Uterus (tissue), 4 donors: ENCODE measurements at places on chromosomes 3 and 15. TPM values are rescaled to one million over a fixed set of nuclear protein-coding genes. Genes with fewer than 3 reads are reported as not detected.

DNA sequence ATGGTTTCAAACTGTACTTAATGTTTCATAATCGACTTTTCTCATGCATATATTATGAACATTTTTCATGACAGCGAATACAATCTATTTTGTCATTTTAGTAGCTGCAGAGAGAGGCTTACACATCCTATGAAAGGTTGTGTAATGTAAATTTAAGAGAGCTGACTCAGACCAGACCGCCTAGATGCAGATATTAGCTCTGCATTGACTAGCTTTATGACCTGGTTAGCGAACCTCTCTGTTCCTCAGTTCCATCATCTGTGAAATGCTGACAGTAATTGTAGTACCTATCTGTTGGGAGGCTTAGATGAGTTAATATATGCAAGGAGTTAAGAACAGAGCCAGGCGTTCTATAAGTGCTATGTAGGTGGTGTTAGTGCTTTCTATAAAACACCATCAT, 116.2 kb upstream of the RASGRP1 start:
- no peaks in the 10 kb centered on the region for H3K36me3 ChIP-seq
- H3K27ac ChIP-seq = no peak overlapping the region
- no peaks in the 10 kb centered on the region for H3K4me1 ChIP-seq
- H3K4me3 ChIP-seq = no peak overlapping the region

- peak overlapping the region; percentile 46 for H3K27ac ChIP-seq
- no peak overlapping the region for H3K4me3 ChIP-seq
- peak; percentile 38 for DNase-seq
- no peaks in the 10 kb centered on the region for H3K27me3 ChIP-seq
- no peaks in the 10 kb centered on the region for H3K36me3 ChIP-seq
- no peaks in the 10 kb centered on the region for H3K4me1 ChIP-seq
Observed at GRCh38 chr3:73461547-73461946, 163.2 kb downstream of the PDZRN3 start.

GRCh38 chr15:99433757-99434450, 131.9 kb upstream of the MEF2A start:
- DNase-seq = peak; percentile 7
- H3K36me3 ChIP-seq = no peaks in the 10 kb centered on the region
- no peak overlapping the region for H3K27ac ChIP-seq
- H3K4me3 ChIP-seq = no peak overlapping the region
- H3K4me1 ChIP-seq = no peaks in the 10 kb centered on the region
- H3K27me3 ChIP-seq = no peaks in the 10 kb centered on the region

DNA sequence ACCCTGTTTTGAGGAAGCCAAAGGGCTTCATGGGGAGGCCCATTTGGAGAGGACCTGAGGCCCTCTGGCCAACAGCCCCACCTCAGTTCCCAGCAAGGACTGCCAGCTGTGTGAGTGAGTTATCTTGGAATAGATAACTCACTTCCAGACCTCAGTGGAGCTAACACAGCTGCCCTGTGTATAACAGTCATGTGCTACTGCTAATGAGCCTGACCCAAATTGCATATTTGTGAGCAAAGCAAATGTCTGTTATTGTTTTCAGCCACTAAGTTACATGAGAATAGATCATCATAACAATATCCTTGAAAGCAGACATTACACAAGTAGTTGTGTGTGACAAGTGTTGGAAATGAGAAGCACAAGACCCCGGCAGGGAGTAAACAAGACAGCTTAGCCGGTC, 355.8 kb downstream of the MCTP2 start:
- no peak overlapping the region for H3K27ac ChIP-seq
- DNase-seq = no peak
- H3K27me3 ChIP-seq = no peaks in the 10 kb centered on the region
- H3K36me3 ChIP-seq = no peaks in the 10 kb centered on the region
- H3K4me1 ChIP-seq = no peaks in the 10 kb centered on the region

GRCh38 chr3:98013411-98014267, 21.5 kb downstream of the GABRR3 start:
- DNase-seq = no peak
- no peaks in the 10 kb centered on the region for H3K27me3 ChIP-seq
- H3K27ac ChIP-seq = no peak overlapping the region
- no peaks in the 10 kb centered on the region for H3K36me3 ChIP-seq

GRCh38 chr3:47984075-47984728, 32.0 kb downstream of the MAP4 start:
- DNase-seq = no peak
- H3K27me3 ChIP-seq = no peaks in the 10 kb centered on the region
- no peak overlapping the region for H3K27ac ChIP-seq
- no peaks in the 10 kb centered on the region for H3K4me1 ChIP-seq
- H3K36me3 ChIP-seq = no peaks in the 10 kb centered on the region
- H3K4me3 ChIP-seq = no peak overlapping the region

DNA sequence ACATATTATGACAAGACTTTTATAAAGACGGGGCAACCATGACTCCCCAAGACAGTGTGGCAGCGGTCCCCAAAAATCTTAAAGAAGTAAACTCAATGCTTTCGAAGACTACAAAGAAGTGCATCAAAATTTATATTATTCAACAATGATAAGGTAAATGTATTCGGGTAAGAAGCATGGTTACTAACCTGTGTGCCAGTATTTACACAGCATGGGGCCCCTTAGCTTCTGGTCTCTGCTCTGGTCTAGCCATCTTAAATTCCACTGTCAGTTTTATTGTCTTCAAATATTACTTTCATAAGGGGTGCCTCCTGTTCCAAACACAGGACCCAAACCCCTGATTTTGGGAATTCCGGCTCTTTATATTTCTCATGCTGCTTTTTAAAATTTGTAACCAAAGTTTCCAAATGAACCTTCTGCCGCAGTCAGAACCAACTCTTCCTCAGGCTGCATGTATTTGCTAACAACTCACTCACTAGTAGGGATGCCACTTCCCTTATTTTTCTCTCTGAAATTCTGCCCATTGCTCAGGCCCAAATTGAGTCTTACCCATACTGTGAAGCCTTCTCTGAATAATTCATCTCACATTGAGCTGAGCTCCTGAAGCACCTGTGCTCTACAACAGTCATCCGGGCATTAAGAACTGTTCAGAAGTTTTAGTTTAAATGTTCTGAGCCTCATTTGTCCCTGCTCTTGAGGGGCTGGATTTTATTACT, 1.2 kb downstream of the TTC23 start:
- no peak for DNase-seq
- no peaks in the 10 kb centered on the region for H3K4me1 ChIP-seq
- peak overlapping the region; percentile 61 for H3K4me3 ChIP-seq
- H3K27me3 ChIP-seq = no peaks in the 10 kb centered on the region
- H3K27ac ChIP-seq = peak overlapping the region; percentile 90

DNA sequence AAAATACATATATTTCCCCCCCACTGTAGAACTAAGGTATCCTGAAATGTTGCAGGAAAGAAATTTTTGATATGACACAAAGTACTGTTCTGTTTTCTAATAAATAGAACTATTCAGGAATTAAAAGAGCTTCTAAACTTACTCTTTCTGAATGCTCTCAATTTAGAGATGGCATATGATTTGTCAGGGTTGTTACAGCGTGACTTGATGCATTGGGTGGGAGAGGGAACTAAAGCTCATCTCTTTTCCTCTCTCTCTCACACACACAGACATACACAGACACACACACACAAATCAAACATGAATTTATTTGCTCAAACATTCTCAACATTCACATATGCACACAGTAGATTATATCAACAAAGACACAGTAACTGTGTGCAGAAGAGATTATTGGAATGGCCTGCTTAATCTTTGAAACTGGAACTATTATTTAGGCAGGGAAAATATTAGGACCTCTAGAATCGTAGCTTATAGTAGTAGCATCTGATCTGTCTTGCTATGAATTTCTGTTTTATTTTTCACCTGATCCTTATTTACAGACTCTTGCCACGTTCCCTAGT, 807.4 kb upstream of the GBE1 start:
- no peaks in the 10 kb centered on the region for H3K4me1 ChIP-seq
- no peak overlapping the region for H3K4me3 ChIP-seq
- DNase-seq = no peak

DNA sequence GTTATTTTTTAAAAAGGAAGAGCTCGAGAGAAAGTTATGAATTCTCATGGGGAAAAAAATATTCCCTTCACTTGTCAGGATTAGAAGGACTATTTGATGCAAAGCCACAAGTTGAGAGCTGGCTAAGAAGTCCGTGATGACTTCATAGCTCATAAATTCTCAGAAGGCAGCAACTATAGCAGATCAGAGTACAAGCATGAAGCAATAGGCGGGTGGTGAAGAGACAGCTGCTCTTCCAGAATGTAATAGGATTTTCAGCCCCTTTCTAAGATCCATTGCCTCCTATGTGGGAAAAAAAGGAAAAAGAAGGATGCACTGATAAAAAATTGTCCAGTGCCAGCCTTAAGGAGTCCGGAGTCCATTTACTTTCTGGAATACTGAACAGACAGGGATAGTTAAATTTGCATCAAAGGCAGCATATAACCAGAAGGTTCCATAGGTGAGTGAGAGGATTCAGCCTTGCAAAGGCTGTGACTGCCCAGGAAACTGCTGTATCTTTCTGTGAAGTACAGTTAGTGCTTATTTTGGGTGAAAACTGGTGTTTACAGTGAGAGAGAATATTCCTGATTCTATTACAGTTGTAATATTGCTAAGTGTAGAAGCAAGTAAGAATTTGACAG, 929.5 kb upstream of the ALCAM start:
- H3K27me3 ChIP-seq = no peaks in the 10 kb centered on the region
- DNase-seq = no peak
- no peak overlapping the region for H3K27ac ChIP-seq
- H3K4me3 ChIP-seq = no peak overlapping the region
- no peaks in the 10 kb centered on the region for H3K4me1 ChIP-seq

DNA sequence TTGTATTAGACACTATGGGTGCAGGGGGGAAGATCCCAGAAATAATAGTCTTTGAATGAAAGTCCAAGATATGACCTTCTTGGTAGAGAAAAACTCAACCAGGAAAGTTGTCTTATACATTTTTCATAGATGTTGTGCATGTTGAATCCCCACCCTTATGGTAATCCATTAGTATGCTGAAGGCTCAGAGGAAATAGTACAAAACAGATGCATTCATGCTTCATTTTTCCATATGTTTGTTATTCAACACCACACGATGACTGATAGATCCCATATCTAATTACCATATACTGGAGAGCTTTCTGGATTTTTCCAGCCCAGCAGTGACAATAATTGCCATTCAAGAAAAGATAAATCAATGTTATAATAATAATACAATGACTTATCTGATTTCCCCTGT, 487.4 kb downstream of the FGF12 start:
- no peak overlapping the region for H3K27ac ChIP-seq
- H3K27me3 ChIP-seq = no peaks in the 10 kb centered on the region
- no peaks in the 10 kb centered on the region for H3K36me3 ChIP-seq
- H3K4me3 ChIP-seq = no peak overlapping the region
- no peak for DNase-seq
- H3K4me1 ChIP-seq = no peaks in the 10 kb centered on the region

DNA sequence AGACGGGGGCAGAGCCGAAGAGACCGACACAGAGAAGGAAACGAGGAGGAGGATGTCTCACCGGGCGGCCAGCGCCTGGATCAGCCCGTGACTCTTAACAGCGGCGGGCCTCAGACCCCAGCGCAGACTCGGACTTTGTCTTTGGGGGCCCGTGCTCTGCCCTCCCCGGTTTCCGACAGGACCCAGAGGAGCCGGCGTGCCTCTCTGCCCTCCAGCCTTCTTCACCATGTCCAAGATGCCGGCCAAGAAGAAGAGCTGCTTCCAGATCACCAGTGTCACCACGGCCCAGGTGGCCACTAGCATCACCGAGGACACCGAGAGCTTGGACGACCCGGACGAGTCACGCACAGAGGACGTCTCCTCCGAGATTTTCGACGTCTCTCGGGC, 1.0 kb downstream of the TSC22D2 start:
- peak overlapping the region; percentile 99 for H3K27ac ChIP-seq
- no peaks in the 10 kb centered on the region for H3K27me3 ChIP-seq
- H3K4me1 ChIP-seq = peaks cover 3% of the 10 kb centered on the region
- H3K4me3 ChIP-seq = peak overlapping the region; percentile 95

DNA sequence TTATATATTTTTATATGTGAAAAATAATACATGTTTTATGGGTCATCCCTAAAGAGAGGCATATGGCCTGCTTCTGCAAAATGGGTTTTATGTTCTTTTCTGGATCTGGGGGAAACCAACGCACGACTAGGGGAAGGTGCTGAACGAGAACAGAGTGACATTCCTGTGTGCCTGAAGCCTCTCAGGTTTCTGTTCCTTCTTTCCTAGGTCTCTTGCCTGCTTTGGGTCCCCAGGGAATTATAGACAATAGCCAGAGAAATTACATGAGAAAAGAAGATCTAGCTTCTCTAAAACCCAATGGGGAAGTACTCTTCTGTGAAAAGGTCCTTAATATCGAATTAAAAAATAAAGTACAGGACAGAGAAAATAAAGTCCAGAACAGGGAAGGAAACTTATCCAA, 66.5 kb downstream of the IGSF11 start:
- no peaks in the 10 kb centered on the region for H3K27me3 ChIP-seq
- no peak for DNase-seq
- no peak overlapping the region for H3K4me3 ChIP-seq
- H3K4me1 ChIP-seq = no peaks in the 10 kb centered on the region

DNA sequence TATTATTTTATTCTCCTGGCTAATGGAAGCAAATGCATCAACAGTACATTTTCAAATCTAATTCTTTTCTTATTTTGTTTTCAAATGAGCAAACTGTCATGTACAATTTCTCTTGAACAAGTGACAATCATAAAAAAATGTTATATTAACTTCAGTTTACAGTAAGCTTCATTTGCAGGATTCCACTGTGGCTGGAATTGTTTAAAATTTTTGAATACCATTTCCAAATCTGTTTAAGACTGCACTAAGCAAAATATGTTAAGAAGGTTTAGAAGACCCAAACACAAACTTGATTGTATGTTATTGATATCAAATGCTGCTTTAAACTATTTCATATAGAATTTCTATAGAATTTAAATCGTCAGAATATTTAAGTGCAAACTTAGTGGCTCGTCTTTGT, 92.8 kb downstream of the ZNF280D start:
- H3K27ac ChIP-seq = no peak overlapping the region
- no peak for DNase-seq
- H3K36me3 ChIP-seq = no peaks in the 10 kb centered on the region
- no peak overlapping the region for H3K4me3 ChIP-seq

DNA sequence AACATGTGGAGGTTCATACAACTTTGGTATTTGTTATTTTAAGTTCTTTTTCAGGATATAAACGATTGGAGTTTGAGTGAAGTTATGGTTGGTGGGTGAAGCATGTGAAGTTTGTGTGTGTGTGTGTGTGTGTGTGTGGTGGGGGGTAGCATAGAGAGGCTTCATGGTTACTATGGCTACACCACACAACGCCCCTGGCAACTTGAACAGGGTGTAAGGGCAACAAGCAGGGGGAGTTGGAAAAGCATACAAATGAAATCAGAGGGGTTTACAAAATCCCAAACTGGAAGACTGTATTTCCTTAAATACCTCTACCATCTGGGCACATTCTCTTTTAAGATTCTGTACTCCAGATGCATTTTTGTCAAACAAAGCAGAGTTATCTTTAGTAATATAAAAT, 207.5 kb downstream of the SV2B start:
- no peaks in the 10 kb centered on the region for H3K36me3 ChIP-seq
- H3K27ac ChIP-seq = no peak overlapping the region
- H3K27me3 ChIP-seq = no peaks in the 10 kb centered on the region
- no peaks in the 10 kb centered on the region for H3K4me1 ChIP-seq
- H3K4me3 ChIP-seq = no peak overlapping the region

The MORC1 gene
- not detected for total RNA-seq

The TNIK gene
- 9.9 TPM for total RNA-seq

The RASL12 gene
- total RNA-seq = 65.3 TPM

The SEMA3F gene
- 10.5 TPM for total RNA-seq

The ROBO2 gene
- total RNA-seq = 51.3 TPM

The CELSR3 gene
- total RNA-seq = under 0.01 TPM

The LSMEM2 gene
- total RNA-seq = not detected

The TF gene
- not detected for total RNA-seq

The CCR3 gene
- total RNA-seq = not detected

The SCG3 gene
- total RNA-seq = not detected

The CNTN3 gene
- 0.29 TPM for total RNA-seq

The SHC4 gene
- total RNA-seq = 6.8 TPM
